Stimulated activated CD8-positive, alpha-beta memory T cell treated with anti-CD3 and anti-CD28 coated beads, Interleukin-12 subunit alpha, Interleukin-12 subunit beta, amount 100 ng/mL, for 4 hours (primary cell): ENCODE measurements at places on chromosomes 6 and 20.
A peak's percentile ranks its signal among the peaks of the same experiment; 100 is the strongest.

DNA sequence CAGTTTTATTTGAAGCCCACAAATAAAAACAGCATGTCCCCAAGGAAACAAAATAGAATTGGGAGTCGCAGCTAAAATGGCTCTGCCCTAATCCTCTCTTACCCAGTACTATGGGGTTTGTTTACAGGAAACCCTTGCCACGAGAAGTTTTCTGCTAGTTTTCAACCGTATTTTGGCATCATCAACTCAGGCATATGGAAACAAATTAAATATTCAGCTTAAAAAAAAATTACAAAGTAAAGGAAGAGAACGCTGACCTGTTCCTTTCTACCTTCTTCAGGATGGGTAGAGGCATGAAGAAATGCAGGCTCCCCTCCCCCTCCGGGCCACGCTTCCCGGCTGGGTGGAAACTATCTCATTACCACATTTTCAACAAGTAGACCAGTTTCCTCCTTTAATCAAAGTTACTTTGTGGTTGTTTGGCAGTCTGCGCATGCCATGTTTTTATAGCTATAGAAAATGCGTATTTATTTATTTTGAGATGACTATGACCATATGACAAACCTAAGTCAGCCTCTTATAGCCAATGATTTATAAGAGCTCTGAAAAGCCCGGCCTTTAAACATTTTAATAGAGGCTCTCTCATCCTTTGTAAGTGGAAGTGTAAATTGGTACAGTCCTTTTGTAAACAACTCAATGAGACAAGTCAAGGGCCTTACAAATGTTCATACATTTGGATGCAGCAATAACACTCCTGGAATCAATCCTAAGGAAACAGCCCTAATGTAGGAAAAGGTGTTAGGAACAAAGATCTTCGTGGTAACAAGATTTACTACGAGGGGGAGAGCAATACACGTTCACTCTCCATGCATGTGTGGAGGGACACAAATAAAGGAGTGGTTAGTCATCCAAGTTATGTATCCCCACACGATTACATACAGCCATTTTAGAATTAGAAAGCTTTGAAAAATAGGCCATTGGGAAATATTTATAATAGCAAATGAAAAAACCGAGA is 16.1 kb upstream of the ZNF217 start:
- peak; percentile 38 for DNase-seq

DNA sequence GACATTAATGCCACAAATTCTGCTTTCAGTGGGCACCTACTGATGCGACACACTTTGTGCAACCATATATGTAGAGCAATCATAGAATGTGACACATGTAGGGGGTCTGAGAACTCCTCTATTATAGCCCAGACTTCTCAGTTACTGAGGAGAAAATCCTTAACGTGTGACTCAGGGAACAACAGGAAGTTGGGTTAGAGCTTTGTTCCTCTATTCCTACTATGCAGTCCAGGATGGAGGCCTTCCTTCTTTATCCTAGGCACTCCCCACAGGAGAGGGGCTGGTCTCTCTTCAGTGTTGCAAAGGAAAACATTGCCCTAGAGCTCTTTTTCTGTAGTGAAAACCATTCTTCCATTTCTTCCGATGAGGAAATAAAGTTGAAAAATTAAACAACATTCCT is 39.6 kb upstream of the RCAN2 start:
- DNase-seq = no peak

DNA sequence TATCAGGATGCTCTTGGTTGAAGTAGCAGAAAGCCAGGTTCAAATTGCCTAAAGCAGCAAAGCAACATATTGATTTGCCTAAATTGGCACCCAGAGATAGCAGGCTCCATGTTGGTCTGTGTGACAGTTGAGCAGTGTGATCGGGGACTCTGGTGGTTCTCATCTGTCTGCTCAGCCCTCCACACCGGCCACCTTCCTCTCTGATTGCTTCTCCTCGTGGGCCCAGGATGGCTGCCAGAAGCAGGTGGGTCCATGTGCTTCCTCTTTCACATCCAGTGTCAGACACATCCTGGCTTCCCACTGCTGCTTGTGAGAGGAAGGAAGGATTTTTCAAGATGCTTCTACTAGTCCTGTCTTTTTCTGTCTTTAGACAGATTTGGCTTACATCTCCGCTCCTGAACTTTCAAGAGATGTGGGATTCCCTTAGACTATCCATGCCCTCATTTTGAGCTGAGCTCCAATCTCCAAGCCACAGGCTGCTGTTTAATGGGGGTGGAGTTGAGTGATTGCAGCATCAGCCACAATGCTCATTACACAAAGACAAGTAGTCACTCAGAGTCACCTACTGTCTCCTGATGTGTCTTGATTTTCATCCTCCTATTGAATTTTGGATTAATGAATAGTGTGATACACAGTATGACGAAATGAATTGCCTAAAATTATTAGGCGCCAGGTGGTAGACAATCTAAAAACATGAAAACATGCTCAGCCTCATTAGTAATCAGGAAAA is 122.2 kb downstream of the ZDHHC14 start:
- DNase-seq = no peak

DNA sequence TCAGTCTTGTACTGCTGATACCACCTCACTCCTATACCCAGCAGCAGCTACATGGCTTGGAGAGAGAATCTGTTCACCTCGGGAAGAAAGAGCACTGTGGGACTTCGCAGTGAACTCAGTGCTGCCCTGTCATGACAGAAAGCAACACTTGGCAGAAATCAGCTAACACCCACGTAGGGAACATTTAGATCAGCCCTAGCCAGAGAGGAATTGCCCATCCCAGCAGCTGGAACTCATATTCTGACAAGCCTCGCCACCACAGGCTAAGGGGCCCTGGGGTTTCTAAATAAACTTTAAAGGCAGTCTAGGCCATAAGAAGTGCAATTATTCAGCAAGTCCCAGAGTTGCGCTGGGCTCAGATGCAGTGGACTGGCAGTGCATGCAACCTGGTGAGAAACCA is 1266.8 kb downstream of the GRIK2 start:
- DNase-seq = no peak

DNA sequence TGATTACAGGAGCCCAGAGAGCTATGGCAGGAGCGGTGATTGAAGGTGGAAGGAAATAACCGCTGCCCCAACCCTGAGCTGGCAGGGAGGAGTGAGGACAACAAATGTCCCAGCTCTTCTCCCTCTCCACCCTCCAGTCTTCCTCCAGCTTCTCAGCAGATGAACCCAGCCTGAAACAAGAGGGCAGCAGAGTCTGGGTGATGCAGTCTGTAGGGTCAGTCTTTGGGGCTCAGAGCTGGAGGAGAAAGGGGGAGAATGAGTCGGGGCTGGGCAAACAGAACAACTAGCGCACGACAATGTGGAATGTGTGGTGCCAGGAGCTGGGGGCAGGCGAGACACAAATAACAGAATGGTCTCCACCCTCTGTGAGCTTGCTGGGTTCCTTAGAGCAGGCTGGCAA is 4.5 kb upstream of the GUCA1A start:
- DNase-seq = no peak

DNA sequence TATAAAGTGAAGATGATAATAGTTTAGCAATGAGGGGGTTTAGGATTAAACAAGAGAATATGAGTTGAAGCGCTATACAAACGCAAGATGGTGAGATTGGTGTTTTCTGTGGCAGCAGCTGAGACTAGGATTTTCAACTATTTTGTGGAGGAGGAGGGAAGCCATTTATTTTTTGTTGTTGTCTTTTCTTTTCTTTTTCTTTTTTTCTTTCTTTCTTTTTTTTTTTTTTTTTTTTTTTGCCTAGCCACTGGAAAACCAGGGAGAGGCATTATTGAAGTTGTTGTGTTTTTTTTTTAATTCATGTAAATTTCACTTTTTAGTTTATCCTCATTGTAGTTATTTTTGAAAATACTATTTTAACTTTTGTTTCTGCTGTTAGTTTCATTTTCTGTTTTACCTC is 15.9 kb downstream of the PARD6B start:
- DNase-seq = no peak

DNA sequence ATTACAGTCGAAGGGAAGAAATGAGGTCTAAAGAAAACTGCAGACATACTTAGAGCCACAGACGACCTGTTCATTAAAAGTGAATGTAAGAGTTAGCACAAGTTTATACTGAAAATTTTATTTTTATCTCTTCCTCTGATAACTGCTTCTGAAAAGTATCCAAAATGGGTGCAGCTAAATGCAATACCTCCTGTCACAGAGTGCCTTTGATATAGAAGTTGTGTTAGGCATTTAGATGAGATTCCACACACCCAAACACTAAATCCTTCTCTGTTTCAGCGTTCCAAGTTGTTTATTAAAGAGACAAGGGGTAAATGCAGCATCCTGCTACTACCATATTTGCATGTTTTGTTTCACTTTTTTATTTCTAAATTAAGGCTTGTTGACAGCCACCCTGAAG is 214.7 kb upstream of the TSHZ2 start:
- DNase-seq = no peak

DNA sequence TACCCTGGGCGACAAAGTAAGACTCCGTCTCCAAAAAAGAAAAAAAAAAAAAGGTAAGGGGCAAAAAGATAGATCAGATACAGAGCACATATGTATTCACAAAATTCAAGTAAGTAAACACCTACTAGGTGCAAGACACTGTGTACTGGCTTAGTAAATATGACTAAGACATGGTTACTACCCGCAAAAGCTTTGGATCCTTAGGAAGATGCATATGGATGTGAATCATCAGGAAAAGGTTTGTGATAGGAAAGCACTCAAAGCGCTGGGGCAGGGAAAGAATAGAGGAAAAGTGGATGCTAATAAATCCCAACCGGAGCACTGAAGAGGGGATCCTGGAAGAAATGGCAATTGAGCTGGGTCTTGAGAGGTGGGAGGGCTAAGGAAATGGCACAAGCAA is 118.8 kb upstream of the FAM184A start:
- DNase-seq = no peak
